ENCODE measurements at places on chromosomes 2 and 18.
A peak's percentile ranks its signal among the peaks of the same experiment; 100 is the strongest.

DNA sequence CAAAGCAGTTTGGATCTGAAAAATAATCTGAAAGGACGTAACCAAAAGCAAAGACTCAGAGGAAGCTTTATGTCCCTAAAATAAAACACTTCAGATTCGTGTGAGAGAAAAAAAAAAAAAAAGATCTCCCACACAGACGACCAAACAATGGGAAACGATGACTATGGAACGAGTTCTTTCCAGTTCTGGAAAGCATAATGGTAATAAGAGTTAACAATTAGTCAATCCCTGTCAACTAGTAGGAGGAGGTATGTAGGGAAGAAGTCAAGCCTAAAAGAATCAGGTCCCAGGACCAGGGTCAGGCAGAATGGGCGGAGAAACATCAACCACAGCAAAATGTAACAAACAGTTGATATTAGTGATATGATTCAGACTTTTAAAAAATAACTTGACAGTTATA lies 170.3 kb upstream of the SETBP1 start:
- no peak for DNase-seq

GRCh38 chr2:42547014-42547413 lies 21.4 kb upstream of the MTA3 start:
- DNase-seq: no peak

DNA sequence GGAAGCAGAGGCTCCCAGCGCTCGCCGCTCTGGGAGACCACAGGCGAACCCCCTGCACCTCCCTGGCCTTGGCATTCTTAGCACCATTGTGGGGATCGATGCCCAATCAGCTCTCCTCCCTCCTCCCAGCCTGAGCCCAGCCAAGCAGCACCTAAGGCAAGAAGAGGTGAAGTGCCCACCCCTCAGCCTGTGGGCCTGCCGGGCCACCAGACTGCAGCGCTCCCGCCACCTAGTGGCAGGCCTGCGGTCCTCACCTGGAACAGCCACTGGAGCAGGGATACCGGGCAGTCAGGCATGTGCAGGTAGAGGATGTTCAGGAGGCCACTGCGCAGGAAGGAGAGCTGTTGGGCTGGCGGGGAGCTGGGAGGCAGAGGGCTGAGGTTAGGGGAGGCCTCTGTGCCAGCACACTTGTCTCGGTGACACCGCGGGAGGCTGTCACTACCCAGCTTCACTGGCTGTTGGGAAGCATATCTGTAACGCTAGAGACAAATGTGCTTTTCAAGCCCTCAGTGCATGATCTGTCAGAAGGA lies 35.2 kb downstream of the FAM178B start:
- DNase-seq: peak; percentile 56

- no peak for DNase-seq
Observed at GRCh38 chr2:216302981-216303676, 69.2 kb downstream of the MARCHF4 start.

- DNase-seq: no peak
Observed at GRCh38 chr2:8750221-8750620, 68.4 kb downstream of the ID2 start.

DNA sequence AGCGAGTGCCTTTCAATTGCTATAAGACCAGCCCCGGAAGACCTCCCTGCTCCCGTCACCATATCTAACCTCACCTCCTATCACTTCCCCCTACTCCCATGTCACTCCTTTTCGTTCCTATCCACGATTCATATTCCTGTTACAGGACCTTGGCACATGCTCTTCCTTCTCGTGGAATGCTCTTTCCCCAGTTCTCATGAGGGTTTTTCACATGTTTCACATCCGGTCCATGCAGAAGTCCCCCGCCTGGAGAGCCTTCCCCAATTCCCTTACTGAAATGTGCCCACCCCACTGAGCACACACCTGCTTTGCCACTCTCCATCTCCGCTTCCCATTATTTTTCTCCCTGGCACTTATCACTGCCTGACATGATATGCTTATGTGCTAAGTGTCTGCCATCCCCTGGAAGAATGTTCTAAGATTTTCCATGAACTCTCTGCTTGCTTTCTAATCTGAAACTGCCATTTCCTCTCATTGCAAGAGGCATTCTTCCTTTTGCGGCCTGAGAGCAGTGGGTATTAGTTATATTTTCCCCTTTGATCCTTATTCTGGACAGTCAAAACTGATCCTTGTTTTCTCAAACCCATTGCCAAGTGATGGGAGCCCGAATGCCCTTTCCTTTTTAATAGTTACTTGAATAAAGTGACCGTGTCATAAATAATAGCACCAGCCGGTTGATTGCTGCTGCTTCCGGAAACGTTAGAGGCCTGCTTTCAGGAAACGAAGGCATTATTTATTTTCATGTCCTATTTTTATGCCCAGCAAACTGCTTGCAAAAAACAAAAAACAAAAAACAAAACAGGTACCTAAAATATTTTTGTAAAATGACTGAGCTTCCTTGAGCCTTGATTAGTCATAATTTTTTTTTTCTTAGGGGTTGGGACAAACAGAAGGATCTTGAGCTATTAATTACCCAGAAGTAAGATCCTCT lies 127.9 kb downstream of the ZNF532 start:
- no peak for DNase-seq

DNA sequence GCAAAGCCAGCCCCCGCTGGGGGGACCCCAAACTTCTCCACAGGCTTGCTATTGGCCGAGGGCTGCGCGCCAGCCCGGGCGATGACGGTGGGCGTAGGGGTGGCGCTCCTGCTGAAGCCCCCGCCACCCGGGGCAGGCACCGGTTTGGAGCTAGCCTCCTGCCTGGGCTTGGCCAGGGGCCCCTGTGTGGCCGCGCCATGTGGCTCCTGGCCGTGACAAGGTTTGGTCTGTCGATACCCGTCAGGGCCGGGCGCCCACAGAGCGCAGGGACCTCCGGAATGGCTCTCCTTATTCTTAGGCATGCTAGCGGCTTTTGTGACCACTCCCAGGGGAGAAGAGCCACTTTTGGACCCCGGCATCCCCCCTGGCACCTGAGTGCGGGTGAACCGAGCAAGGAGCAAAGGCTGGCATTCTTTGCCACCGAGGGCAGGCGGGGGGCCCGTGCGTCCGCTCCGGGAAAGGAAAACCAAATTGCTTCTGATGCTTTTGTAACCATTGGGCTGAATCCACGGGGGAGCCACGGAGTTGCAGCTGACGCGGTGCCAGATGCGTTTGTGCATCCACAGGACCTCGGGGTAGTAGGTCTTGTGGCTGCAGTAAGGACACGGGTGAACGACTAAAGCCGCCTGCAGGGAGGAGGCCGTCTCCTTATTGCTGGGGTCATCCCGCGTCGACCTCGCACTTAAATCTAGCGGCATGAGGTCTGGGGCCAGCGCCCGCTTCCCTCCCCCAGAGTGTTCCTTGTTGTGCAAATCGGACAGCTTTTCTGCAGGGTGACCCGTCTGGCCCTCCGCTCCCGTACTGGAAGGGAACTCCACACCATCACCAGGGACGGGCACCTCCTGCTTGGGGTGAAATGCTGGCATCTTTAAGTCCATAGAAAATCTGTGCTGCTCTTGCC lies 115.6 kb downstream of the ZNF516 start:
- no peak for DNase-seq

DNA sequence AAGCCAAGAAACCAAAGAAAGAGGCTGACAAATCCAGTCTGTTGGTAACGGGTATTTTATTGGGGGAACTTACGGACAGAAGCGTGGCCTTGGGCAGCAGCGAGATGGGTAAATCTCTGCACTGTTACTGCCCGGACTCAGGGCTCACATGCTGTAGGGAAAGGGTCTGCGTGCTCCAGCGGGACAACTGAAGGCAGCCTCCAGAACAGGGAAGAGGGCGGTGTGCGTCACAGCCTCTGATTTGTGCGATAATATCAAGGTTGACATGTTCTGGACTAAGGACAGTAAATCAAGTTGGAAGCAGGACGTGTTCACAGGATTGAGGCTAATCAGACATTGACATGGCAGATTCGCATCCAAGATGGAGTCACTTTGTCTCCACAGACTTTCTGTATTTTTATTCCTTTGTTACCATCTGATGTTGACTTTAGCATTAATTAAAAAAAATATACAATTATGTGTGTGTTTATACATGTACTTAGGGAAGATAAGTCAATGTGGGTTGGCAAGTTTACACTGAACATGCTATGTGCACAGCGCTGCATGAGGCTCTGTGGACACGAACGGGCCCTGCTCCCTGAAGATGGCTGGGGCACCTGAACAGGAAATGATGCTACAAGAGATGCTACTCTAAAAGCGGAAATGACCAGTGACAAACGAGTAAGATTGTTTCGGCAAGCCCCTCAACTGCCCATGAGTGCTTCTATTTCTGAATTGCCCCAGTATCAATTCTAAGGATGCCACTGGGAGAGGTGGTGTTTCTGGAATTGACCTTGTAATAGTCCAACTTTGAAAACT lies 22.6 kb upstream of the DCDC2C start:
- DNase-seq: no peak

GRCh38 chr2:191051825-191052778 lies 38.1 kb upstream of the STAT1 start:
- no peak for DNase-seq

DNA sequence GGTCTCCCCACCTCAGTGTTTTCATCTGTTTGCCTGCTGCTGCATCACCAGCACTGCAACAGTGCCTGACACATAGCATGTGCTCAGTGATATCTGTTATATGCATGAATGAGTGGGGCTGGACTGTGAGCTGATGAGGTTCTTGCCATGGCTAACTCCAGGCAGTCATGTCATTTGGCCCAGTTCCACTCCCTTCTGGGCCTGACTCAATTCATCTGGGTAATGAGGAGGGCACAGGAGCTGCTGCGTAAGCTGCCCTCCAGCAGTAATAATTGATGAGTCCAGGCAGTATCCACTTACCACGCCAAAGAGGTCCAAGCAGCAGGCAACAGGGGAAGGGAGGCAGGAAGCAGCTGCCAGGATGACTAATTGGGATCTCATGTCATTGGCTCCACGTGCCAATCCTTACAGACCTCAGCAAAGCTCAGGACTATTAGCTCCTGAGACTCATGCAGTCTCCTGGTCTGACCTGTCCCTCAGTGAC lies 34.1 kb upstream of the MAT2A start:
- no peak for DNase-seq

- DNase-seq: no peak
Observed at GRCh38 chr2:235728800-235729556, 235.1 kb downstream of the AGAP1 start.

DNA sequence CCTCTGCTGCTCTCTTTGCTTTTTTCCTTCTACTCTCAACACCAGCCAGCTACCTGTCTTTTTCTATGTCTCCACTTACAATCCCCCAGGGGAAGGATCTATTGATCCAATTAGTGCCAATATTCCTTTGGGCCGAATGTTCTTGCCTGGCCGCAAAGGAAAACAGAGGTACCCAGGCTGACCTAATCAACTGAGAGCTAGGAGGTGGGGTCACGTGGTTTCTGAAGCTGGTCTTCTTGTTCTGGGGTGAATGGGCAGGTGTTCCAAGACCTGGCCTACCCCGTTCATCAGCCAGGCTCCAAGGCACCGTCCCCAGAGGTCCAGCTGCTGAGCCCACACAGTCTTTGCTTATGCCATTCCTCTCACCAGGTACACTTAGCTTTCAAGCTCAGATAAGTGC lies 65.5 kb upstream of the EPAS1 start:
- DNase-seq: no peak

GRCh38 chr2:163132850-163133249 lies 294.3 kb upstream of the KCNH7 start:
- no peak for DNase-seq

- no peak for DNase-seq
Observed at GRCh38 chr2:161045726-161046125, 114.5 kb upstream of the TANK start.

GRCh38 chr2:240817496-240818292 lies 2.3 kb downstream of the KIF1A start:
- no peak for DNase-seq

- no peak for DNase-seq
Observed at GRCh38 chr2:164671664-164672396, 50.5 kb upstream of the GRB14 start.

- no peak for DNase-seq
Observed at GRCh38 chr2:187581125-187581896, 27.1 kb upstream of the TFPI start.

- no peak for DNase-seq
Observed at GRCh38 chr18:59432803-59433597, 73.9 kb upstream of the LMAN1 start.

- DNase-seq: no peak
Observed at GRCh38 chr2:62785810-62786597, 80.5 kb downstream of the EHBP1 start.

GRCh38 chr2:45938649-45939511 lies 287.4 kb downstream of the PRKCE start:
- DNase-seq: no peak

DNA sequence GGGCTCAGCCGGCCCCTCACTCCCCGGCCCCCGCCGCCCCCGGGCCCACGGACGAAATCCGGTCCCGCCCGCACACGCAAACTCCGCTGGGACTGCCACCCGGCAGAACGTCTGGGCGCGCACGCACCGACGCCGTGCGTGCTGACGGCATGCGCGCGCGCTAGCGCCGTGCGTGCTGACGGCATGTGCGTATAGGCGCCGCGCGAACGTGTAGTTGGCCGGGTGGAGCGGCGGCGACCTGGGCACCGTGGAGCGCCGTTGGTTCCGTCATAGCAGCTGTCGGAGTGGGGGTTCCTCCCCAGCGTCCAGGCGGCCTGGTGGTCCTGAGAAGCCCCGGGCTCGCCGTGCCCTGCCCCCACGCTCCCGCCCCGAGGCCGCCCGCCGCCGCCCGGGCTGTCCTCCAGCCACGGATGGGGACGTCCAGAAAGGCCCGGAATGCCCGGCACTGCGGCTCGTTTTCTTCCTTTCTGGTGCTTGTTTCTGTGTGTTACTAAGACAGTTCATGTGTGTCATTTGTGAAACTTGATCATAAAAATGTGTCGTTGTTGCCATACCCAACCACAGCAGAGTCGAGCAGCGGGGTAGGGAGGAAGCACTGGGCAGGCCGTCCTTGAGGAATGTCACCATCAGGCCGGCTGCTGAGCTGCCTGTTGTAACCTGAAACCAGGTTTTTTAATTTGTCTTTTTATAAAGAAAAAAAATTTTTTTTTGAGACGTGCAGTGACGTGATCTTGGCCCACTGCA lies at the start of gene TXNL4A:
TSS of gene TXNL4A (minus strand) at position 113 of the 744 bp plus-strand sequence. CDS start 171 bp downstream, outside the sequence.
- DNase-seq: peak; percentile 80

GRCh38 chr18:38951633-38952032 lies 1386.0 kb upstream of the CELF4 start:
- no peak for DNase-seq

DNA sequence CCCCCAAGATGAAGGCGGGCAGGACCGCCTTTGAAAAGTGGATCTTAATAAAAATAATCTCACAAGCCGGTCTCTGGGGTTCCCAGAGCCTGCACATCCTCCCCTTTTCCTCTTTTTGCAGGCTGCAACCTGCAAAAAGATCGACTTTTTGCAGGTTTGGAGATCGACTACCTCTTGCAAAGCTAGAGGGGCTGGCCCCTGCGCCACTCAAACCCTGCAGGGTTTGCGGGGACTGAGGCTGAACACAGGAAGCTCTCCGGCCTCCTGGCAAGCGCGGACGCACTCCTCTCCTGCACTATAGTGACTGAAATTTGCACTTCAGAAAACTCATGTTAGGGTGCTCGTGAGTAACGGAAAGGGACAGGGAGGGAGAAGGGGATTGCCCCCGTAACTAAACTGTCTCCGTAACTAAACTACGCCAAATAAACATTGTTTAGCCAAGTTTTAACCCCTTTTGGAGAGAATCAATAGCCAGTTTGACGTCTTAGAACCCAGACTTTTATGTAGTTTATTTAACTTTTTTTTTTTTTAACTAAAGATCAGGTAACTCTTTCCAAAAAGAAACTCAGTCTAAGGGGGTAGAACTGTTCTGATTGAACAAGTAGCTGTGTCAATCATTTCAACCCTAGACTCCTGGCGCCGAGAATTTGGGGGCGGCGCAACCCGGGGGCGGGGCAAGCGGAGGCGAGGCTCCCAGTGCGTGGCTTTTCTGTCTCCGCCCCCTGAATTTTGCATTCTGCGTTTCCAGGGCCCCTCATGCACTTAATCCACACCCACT lies 2.5 kb downstream of the IGFBP5 start:
- DNase-seq: peak; percentile 40

- no peak for DNase-seq
Observed at GRCh38 chr2:240024766-240025165, 376 bp downstream of the NDUFA10 start.

All from stimulated activated CD8-positive, alpha-beta memory T cell treated with anti-CD3 and anti-CD28 coated beads, Interleukin-15, amount 100 ng/mL, for 24 hours (primary cell).